ENCODE measurements at places on chromosomes 1 and 21.
A peak's percentile ranks its signal among the peaks of the same experiment; 100 is the strongest.

DNA sequence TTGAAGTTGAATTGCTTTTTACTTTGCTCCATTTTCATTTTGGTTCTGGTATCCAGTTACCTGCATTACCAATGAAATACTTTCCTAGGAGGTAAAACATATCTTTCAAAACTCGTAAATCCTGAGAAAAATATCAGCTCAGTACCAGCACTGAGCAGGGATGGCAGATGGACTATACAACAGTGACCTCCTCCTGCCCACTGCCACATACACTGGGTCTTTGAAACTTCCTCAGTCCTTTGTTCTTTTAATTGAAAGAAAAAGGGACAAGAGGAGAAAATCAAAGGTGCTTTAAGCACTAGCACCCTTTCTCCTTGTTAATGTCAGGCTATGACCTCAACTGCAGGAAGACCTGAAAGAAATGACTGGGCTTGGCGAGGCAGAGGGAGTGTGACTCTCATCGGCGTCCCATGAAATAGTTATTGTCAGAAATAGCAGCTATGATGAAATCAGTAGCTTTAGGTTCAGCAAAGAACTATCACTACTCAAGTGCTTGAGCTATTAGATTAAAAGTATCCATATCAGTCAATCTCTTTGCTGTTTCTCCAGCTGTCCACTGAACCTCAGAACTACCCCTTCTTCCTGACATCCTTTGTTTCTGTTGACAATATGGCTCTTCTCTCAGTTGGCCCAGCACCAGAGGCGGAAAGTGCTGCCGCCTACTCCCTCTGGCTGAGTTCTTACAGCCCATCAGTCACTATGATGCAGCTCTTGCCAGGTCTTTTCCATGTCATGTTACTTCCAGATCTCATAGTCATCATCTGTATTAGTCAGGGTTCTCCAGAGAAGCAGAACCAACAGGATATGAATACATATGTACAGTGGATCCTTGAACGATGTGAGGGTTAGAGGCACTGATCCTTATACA is 207.0 kb upstream of the MAP1LC3C start:
- DNase-seq, result no peak

DNA sequence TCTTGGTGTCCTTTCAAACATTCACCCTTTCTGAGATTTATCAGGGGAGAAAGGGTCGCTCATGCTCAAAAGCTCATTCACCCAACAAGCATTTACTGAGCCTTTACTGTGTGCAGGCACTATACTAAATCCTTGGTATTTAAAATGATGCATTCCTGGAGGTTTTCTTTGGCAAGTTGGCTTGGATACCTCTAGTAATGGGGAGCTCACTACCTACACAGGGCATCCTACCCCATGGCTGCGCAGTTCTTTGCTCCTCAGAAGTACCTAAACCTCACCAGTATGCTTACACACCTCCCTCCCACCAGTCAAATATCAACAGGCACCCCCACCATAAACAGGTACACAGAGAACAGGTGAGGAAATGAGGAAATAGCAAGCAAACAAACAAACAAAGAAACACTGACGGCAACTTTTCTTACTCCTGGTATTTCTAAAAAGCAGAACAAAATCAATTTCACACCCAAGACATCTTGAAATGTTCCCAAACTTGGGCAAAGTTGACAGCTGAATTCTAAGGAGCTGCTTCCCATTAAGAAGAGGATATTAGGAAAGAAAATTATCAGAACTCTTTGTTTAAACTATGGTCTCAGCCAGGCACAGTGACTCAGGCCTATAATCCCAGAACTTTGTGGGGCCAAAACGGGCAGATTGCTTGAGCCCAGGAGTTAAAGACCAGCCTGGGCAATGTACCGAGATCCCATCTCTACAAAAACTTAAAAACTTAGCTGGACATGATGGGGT is 104.8 kb downstream of the PSMG1 start:
- no peak for DNase-seq

- DNase-seq, result peak; percentile 9
Measured at GRCh38 chr1:17984583-17984982, 123.0 kb upstream of the IGSF21 start.

DNA sequence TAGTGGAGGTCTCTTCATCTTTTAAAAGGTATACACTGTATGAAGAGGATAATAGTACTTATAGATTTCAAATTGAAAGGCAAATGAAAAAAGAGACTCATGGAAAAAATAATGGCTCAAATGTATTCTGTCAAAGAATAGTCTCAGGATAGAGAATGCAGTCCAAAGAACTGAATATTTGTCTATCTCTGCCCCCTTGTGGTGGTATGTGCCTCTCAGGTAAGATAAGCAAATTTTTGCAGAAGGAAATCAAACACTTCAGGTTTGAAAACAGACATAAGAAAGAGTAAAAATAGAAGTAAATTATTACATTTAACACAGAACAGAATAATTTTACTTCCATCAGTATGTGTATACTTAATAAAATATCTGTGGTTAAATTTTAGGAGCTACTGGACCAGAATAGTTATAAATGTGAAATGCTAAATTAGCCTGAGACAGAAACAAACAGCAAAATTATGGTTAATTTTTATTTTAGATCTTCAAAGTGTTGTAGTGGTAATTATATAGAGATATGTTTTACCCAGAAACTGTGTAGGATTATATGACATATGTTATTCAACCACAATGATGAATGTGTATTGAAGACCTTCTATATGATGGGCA is 164.4 kb upstream of the PALMD start:
- peak; percentile 78 for DNase-seq

All from NCI-H1105 (cell line).